Panc1 (cell line): ENCODE measurements at places on chromosomes 1 and 21. TPM values are rescaled to one million over a fixed set of nuclear protein-coding genes. Genes with fewer than 3 reads are reported as not detected.

KRTAP19-3 gene
- not detected for total RNA-seq

ZSWIM5 gene
- 7.9 TPM for total RNA-seq

CCDC185 gene
- total RNA-seq, result not detected

H6PD gene
- total RNA-seq, result 23.5 TPM

LYST gene
- 75.2 TPM for total RNA-seq

TMEM61 gene
- total RNA-seq, result not detected

CYP4X1 gene
- 1.3 TPM for total RNA-seq

VSIG8 gene
- total RNA-seq, result not detected

BCL2L15 gene
- total RNA-seq, result 0.10 TPM

LIPI gene
- total RNA-seq, result not detected

FMOD gene
- not detected for total RNA-seq

SLC30A1 gene
- total RNA-seq, result 34.5 TPM

L1TD1 gene
- 0.18 TPM for total RNA-seq

RHD gene
- total RNA-seq, result not detected

APCS gene
- total RNA-seq, result 0.33 TPM

ZNF695 gene
- 14.7 TPM for total RNA-seq

ARTN gene
- 0.49 TPM for total RNA-seq

DDR2 gene
- total RNA-seq, result 1.9 TPM

CRP gene
- 0.90 TPM for total RNA-seq

PGM1 gene
- 77.2 TPM for total RNA-seq

INAVA gene
- total RNA-seq, result 3.6 TPM

CADM3 gene
- 0.28 TPM for total RNA-seq

INSRR gene
- total RNA-seq, result not detected

KRTAP11-1 gene
- total RNA-seq, result not detected

YRDC gene
- 24.0 TPM for total RNA-seq

ADAMTS4 gene
- total RNA-seq, result 0.26 TPM

TTC24 gene
- not detected for total RNA-seq

SNX7 gene
- 37.4 TPM for total RNA-seq

AGBL4 gene
- not detected for total RNA-seq

SPRR5 gene
- total RNA-seq, result not detected

LRRN2 gene
- total RNA-seq, result 2.0 TPM

PPP1R12B gene
- total RNA-seq, result 13.1 TPM

KCNQ4 gene
- total RNA-seq, result 2.6 TPM

NCDN gene
- total RNA-seq, result 64.1 TPM

LCK gene
- total RNA-seq, result 0.57 TPM

TAL1 gene
- total RNA-seq, result 0.05 TPM
